ENCODE measurements at places on chromosomes 1 and 21.

DNA sequence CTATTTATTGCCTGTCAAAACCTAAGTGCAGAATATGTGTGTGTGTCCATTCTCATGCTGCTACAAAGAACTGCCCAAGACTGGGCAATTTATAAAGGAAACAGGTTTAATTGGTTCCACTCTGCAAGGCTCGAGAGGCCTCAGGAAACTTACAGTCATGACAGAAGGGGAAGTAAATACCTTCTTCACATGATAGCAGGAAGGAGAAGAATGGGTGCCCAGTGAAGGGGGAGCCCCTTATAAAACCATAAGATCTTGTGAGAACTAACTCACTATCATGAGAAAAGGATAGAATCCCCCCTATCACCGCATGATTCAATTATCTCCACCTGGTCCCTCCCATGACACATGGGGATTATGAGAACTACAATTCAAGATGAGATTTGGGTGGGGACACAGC, 300.7 kb upstream of the SNX7 start:
- DNase-seq, result no peak

- DNase-seq, result no peak
These were observed 1.3 kb upstream of the SYT6 start for GRCh38 chr1:114154963-114155322.

- DNase-seq, result no peak
These were observed 41.0 kb upstream of the RGS2 start for GRCh38 chr1:192767798-192768197.

GRCh38 chr1:54506594-54506993, 41.4 kb upstream of the ACOT11 start:
- no peak for DNase-seq

DNA sequence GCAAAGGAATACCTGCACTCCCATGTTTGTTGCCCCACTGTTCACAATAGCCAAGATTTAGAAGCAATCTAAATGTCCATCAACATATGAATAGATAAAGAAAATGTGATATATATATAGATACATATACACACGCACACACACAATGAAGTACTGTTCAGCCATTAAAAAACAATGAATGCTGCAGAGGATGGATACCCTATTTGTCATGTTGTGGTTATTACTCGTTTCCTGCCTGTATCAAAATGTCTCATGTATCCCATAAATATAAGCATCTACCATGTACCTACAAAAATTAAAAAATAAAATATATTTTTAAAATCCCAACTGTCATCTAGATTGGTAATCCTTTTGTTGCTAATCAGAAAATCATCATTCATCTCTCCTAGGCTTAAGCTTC, 634.8 kb upstream of the ADGRL2 start:
- no peak for DNase-seq

- no peak for DNase-seq
These were observed 1.6 kb upstream of the OR10T2 start for GRCh38 chr1:158400871-158401270.

GRCh38 chr21:25080661-25081060, 526.6 kb downstream of the MRPL39 start:
- DNase-seq, result no peak
